CD4-positive, alpha-beta memory T cell (primary cell): ENCODE measurements at places on chromosomes 4 and X.

- DNase-seq: no peak
Measured at GRCh38 chrX:17839269-17839668, 21.8 kb downstream of the RAI2 start.

DNA sequence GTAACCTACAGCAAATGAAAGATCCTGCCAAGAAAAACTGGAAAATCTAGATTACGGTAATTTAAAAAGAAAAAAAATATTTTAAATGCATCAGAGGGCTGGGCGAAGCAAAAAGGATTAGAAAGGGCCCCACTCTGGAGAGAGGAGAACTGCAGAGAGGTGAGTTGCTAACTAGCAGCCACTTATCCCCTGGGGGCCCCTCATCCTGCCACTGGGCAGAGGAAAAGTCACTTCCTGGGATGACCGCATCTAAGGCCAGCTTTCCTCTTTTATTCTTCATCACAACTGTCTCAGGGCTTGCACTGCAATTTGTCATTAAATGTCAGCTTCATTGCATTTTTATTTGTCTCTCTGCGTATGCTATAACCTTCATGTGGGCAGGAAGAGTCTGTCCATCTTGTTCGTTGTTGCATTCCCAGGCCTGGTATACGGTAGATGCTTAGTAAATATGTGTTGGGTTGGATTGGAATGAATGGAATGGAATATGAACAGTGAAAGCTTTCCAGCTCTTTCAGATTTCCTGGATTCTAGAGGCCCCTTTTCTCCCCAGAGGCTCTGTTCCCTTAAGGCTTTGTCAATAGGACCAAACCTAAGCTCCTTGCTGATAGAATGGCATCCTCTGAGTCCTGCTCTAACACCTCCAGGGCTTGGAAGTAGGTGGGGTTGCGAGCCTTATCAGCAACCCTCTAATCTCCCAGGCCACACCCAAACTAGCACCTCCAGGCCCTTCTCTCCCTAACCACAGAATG is 58.9 kb downstream of the TLR10 start:
- no peak for DNase-seq

GRCh38 chrX:152658302-152658701 is 20.6 kb downstream of the GABRQ start:
- DNase-seq: no peak

DNA sequence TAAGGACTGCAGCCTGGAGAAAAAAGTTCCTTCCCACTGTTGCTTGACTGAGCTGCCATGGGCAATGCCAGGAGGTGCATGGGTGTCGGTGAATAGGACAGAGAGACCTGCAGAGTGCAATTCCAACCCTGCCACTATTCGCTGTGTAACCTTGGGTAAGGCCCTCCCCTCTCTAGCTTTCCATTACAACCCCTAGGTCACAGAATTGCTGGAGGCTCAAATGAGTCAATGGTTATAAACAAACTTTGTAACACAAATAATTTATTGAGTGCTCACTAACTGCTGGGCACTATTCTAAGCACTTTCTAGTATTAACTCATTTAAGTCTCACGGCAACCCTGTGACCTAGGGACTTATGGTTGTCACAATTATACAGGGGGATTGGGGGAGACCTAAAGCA is 37.8 kb downstream of the PJA1 start:
- DNase-seq: no peak

DNA sequence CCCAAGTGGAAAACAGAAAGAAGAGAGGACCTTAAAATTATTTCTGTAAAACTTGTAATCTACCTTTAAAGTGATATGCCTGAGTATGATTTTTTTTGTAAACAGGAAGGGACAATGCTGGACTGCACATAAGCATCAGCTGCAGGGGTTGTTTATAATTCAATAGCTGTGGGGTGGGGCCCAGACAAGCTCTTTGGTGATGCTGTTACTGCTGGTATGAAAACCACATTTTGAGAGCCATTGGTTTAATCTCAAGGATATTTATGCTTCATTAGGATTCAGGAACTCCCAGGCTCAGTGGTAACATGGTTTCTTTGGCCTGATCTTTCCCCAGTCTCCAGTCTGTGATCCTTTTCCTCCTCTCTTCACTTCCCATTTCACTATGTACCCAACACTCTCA is 34.3 kb upstream of the GRPR start:
- DNase-seq: no peak

DNA sequence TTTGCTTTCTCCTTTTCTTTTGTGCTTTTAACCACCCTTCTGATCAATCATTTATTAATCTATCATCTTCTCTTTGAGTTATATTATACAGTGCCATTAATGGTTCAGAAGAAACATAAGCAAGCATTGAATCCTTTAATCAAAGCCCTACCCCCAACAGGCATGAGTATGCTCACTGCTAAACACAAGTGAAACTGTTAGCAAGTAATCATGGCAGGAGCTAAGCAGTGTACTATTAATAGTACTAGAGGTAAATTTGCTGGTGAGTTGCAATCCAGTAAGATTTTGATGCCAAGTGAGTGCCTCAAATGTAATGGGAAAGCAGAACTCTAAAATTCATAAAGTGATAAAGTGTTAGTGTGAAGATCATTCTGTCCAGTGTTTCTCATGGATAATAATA is 57.2 kb downstream of the FNIP2 start:
- no peak for DNase-seq

- no peak for DNase-seq
Measured at GRCh38 chr4:165027762-165028402, 3.9 kb upstream of the TRIM60 start.

- no peak for DNase-seq
Measured at GRCh38 chrX:41730081-41730480, 6.1 kb downstream of the GPR82 start.

DNA sequence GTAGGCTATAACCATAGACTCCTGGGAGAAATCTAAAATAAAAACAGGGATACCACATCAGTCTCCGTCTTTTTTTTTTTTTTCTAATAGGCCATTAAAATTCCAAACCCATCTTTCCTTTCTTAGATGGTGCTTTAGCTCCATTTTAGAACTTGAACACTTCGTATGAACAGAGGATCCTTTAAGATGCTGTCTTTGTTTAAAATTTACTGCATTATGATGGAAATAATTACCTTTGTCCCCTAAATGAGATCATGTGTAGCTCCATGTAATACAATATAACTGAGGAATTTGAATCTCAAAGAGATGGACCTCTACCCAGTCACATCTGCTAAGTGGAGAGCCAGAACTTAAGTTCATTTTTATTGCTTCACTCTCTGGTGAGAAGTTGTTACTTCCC is 47.9 kb downstream of the CEP135 start:
- no peak for DNase-seq

DNA sequence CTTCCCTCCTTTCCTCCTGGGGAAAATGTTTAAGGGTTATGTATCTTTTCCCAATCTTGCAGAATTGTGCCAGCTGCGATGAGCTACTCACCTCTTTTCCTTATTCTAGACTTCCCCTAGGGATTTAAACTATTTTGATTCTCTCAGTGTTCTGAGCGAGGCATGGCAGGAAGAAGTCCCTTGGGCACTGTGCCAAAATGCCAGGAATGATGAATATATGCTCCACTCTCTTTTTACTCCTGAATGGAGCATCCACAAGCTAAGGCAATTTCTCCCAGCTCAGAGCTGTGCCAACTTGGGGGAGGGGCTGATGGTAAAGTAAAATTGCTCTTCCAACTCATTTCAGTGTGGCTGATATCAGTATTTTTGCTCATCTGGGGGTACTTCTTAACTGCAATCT is 4.0 kb upstream of the C4orf17 start:
- no peak for DNase-seq

DNA sequence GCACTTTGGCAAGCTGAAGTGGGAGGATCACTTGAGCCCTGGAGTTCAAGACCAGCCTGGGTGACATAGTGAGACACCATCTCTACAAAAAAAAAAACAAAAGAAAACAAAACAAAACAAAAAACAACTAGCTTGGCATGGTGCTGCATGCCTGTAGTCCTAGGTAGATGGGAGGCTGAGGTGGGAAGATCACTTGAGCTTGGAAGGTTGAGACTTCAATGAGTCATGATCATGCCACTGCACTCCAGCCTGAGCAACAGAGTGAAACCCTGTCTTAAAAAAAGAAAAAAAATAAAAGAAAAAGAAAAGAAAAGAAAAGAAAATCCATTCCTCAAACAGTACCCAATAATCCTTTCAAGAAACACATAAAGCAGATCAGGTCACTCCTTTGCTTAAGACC is 14.9 kb upstream of the ERCC6L start:
- no peak for DNase-seq

- peak; percentile 7 for DNase-seq
Measured at GRCh38 chr4:47383829-47384427, 79.6 kb downstream of the COMMD8 start.

- DNase-seq: no peak
Measured at GRCh38 chr4:107473126-107473525, 246.9 kb downstream of the PAPSS1 start.

- no peak for DNase-seq
Measured at GRCh38 chr4:184275766-184276165, 58.1 kb upstream of the ENPP6 start.

GRCh38 chrX:123256378-123256777 is 72.3 kb downstream of the GRIA3 start:
- DNase-seq: no peak

DNA sequence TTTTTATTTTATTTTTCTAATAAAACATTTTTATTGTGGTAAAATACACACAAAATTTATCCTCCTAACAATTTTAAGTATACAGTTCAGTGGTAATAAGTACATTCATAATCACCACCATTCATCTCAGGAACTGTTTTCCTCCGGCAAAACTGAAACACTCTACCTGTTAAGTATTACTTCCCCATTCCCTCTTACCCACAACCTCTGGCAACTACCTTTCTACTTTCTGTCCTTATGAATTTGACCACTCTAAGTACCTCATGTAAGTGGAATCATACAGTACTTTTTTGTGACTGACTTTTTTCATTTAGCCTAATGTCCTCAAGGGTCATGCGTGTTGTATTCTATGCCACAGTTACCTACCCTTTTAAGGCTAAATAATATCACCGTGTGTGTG is 21.1 kb upstream of the HSFX4 start:
- DNase-seq: no peak

DNA sequence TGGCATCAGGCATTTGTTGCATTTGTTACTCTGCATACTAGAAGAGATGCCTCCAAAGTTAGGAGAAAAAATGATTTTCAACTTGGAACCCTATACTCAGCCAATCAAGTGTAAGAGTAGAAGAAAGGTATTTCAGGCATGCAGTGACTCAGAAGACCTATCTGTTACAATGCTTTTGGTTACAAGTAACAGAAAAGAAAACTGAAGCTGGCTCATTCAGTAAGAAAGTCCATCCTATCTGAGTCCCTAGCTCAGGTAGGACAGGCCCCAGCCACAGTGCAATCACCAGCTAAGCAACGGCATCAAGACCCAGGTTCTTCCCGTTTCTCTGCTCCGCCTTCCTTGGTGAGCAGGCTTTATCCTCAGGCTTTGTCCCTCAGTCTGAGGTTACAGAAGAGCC is 23.3 kb downstream of the MECP2 start:
- no peak for DNase-seq

DNA sequence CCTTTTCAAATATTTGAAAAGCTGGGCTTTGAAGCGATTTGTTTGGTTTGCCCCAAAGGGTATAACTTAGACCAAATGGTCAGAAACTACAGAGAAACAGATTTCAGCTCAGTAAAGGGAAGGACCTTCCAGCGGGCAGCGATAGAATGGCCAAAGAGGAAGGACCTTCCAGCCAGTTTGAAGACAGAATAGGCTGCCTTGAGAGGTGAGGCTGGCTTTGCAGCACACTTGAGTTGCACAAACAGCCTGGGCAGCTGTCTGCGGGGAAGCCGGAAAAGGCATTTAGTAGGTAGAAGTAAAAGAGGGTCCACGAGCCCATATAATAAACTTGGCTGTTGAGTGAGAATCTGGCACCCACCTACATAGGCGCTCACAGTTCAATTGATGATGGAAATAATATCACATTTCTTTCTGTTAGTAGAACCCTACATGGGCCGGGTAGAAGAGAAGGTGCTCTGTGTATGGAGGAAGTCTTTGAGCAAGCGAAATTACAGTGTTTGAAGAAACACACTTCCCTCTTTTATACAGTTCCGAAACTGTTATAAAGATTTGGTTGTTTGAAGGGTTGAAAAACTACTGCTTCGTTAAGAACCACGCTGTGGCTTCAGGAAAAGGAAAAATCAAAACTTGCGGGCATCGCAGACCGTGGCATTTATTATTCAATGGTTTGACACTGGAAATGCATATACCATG is 75.0 kb upstream of the SORBS2 start:
- DNase-seq: no peak

GRCh38 chrX:66150163-66150562 is 13.9 kb upstream of the HEPH start:
- no peak for DNase-seq

GRCh38 chr4:20617678-20618396 is 82.4 kb upstream of the PACRGL start:
- DNase-seq: no peak

GRCh38 chr4:67550451-67550850 is 5.1 kb upstream of the CENPC start:
- DNase-seq: no peak

- DNase-seq: no peak
Measured at GRCh38 chr4:24836661-24837242, 41.4 kb downstream of the SOD3 start.

- no peak for DNase-seq
Measured at GRCh38 chr4:170134821-170135220, 45.1 kb upstream of the AADAT start.

- DNase-seq: no peak
Measured at GRCh38 chrX:110795645-110796406, at the start of gene CHRDL1. CHRDL1 (minus strand) TSS chrX:110795817; CDS start chrX:110792181, 3,636 bp downstream.

DNA sequence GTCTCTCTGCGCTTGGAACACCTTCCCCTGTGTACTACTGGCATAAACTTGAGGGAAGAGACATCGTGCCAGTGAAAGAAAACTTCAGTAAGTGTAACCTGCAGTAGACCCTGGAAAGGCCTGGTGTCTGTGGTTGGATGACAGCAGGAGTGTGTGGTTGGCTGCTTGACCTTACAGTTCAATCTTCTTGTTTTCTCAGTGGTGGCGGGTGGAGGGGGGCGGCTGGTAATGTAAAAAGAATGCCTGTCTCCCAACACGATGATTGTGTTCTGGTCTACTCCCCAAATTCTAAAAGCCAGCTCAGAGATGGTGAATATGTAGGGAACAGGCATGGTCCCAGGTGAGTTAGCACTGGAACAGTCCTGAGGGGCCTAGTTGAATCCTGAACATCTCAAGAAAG is 18.6 kb downstream of the PSMD10 start:
- DNase-seq: no peak

- no peak for DNase-seq
Measured at GRCh38 chr4:169268951-169269760, 1.6 kb downstream of the SH3RF1 start.
